ENCODE measurements at places on chromosomes 6 and 20.
A peak's percentile ranks its signal among the peaks of the same experiment; 100 is the strongest.

- no peak for DNase-seq
Measured at GRCh38 chr20:1827974-1828785, 67.0 kb upstream of the SIRPA start.

- no peak for DNase-seq
Measured at GRCh38 chr6:91476000-91476399, 889.1 kb upstream of the MAP3K7 start.

- no peak for DNase-seq
Measured at GRCh38 chr20:35030136-35030535, 62.5 kb downstream of the TRPC4AP start.

- DNase-seq: no peak
Measured at GRCh38 chr20:59912609-59913008, 20.8 kb downstream of the SYCP2 start.

DNA sequence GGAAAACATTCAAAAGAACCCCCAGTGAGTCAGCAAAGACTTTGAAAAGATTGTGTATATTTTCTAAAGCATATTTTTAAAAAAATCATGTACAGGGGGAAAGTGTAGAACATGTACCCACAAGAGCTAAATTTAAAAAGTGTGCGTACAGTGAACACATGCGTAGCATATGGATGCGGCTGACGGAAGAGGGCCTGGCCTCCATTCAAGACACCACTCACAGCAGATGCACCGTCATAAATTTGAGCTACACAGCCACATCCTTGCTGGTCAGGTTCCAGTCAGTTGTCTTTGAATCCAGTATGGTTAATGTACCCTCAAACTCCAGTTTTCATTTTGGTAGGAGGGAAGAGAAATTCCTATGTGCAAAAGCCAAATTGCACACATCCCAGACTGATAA, 54.3 kb upstream of the SPACA1 start:
- DNase-seq: no peak

GRCh38 chr20:58997141-58997770, 9.8 kb downstream of the CTSZ start:
- no peak for DNase-seq

DNA sequence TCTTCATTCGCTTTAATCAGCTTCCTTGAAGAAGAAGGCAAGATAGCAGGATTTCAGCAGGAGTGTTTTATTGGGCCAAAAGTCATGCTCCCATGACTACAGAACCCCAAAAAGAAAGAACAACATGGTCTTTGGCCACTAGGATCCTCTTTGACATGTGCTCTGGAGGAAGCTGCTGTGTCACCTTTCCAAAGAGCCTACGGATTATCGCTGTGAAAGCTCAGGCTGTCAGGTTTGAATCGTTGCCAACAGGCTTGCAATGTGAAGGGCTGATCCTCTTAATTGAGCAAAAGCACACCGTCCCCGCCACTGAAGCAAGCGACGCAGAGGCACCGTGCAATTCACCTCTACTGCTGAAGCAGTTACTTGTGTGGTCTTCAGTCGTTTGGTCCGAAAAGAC, 29.0 kb downstream of the MYLIP start:
- DNase-seq: peak; percentile 91

DNA sequence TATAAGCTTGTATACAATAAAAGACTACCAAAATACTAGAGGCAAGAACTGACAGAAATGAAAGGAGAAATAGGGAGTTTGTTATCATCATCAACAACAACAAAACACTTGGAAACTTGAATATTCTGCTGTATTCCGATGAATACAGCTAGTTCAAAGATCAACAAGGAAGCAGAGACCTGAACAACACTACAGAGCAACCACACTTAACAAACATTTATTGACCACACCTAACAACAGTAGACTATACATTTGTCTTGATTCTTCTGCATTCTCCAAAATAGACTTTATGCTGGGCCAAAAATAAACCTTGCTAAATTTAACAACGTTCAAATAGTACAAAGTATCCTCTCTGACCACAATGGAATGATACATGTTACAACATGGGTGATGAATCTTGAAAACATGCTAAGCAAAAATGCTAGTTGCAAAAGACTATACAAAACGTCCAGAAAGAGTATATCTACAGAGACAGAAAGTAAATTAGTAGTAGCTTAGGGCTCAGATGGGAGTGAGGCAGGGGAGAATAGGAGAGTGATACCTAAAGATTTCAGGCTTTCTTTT, 39.1 kb upstream of the PAK5 start:
- no peak for DNase-seq

DNA sequence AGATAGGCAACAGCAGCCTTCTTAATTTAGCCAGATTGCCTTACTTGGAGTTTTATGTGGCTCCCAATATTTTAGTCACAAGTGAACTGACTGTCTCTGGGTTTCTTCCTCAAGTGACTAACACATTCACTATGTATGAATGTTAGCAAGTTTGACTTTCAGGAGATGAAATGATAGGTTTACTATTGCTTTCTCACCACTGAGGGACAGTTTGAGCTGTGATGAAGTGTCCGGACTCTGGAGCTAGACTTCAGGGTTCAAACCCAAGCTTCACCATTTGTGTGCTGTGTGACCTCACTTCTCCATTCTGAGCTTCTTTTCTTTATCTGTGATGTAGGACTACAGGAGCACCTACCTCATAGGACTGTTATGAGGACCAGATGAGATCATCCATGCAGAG, 8.2 kb downstream of the DHX35 start:
- no peak for DNase-seq

DNA sequence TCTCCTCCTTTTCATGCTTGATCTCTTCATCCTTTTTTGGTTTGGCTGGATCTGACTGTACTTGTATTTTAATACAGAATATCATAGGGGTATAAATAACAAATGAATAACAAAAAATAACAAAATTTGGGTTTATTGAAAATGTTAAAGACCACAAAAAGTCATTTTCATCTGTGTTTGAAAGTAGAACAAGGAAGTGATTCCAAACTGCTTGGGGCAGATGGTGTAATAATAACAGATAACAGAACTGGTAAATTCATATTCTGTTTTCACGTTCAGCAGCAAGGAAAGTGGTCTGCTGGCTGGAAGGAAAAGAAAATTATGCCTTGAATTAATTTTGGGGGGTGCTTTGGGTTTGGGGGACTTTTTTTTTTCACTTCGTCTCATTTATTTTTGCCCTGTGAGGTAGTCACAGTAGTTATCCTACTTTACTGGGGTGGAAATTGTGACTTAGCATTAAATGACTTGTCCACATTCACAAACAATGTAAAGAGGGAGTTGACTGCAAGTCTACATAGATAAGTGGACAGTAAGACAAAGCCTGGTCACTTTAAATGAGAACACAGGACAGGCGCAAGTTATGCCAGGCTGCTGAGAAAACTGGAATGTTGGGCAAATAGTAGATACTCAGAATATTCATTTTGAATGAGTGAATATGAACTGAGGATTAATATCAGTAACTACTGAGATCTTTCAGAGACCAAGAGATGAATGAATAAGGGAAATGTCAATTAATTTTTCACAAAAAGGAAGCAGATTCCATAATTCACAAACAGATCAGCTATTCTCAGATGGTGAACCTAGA, 193.9 kb upstream of the CITED2 start:
- DNase-seq: no peak

DNA sequence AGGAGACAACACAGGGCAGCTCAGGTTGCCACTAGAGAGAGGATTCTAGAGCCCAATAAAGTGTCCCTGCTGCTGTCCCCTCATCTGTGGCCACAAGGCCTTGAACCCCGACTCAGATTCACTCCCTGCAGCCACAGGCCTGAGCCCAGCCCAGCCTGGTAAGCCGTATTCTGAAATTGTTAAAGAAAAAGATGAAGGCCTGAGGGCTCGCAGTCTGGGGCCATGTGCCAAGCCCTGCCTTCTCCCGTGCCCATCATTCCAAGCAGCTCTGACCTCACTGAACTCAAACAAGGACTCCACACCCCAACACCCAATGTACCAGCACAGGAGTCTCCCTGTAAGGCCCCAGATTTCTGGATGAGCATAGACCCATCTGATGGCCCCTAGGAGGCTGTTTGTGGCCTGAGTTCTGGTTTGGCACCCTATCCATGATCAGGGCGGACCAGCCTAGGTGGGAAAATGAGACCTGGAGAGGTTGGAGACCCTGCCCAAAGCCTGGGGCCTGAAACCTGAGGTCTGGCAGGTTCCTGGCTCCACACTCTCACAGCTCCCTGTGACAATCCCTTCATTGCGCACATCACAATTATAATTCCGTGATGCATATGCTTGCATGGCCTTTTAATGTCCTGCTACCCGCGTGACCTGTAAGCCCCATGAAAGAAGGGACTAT, 62.0 kb upstream of the TOP1 start:
- DNase-seq: no peak

DNA sequence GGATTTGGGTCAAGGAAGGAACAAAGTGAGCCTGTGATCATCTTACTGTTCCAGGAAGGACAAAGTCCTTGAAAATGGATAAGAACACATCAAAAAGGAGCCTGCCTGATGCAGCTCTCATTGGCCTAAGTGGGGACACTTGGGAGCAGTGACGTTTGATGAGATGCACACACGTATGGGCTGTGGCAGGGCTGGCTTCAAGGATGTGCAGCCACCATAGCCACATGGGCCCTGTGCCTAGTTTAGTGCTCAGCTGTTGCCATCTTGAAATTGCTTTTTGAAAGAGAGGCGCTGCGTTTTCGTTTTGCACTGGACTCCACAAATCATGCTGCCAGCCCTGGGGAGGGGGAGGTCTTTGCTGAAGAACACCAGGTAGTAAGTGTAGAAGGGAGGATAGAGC, 6.6 kb upstream of the NPEPL1 start:
- DNase-seq: no peak

DNA sequence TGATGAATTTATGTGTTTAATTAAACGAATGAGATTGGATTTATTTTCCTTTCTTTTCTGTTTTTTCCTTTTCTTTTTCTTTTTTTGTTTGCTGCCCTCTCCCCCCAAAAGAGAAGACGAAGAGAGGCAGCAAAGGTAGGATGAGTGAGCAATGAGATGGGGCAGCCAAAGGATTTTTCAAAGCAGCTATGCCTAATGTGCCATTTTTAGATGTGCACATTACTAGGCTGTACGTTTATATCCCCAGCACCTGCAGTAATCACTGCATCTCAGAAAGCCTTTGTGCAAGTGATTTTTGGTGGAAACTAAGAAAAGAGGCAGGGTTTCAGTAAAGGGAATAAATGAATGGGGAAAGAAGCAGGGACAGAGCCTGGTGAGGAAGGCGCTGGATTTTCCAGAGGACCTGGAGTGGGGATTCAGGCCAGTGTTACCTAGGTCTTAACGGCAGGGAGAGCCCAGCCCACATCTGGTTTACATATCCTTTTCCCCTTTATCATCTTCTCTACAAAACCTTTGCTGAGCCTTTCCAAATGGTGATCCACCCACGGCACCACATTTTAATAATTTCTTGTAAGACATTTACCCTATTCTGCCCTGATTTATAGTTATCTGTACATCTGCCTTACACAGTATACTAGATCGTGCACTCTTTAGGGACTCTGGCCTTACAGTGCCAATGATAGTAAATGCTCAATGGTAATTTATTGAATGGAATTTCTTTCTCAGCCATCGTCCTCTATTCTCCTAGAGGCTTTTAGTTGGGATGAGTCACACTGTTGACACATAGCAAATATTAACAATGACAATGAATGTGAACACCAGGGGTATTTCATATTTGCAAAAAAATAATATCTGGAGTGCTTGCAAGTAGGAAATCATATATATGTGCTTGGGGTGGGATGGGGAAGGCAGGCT, 38.3 kb upstream of the ATXN1 start:
- no peak for DNase-seq

- no peak for DNase-seq
Measured at GRCh38 chr6:68738039-68738438, 103.0 kb downstream of the ADGRB3 start.

DNA sequence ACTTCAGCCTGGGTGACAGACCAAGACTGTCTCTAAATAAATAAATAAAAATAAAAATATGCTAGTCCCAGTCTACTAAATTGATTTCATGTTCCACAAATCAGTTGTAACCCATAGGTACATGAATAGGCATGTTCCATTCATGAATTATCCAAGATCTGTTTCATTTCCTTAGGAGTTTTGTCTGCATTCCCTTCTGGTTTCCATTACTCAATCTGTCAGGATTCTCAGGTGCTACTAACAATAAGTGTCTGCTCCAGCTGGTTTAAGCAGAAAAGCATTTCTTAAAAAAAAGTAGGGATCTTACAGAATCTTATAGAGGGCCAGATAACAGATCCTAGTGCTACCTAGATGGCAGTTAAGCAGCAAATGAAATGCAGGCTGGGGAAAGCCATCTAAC, 15.6 kb upstream of the PKIG start:
- DNase-seq: no peak

GRCh38 chr6:164227952-164228522, 813.5 kb downstream of the QKI start:
- DNase-seq: no peak

- no peak for DNase-seq
Measured at GRCh38 chr6:19979059-19979458, 141.9 kb downstream of the ID4 start.

- DNase-seq: no peak
Measured at GRCh38 chr20:48467622-48468021, 360.2 kb downstream of the PREX1 start.

GRCh38 chr20:62944746-62945145, 6.8 kb downstream of the GID8 start:
- DNase-seq: no peak

- peak; percentile 92 for DNase-seq
Measured at GRCh38 chr6:107820338-107821261, 3.5 kb downstream of the SCML4 start.

GRCh38 chr6:100175814-100176310, 181.8 kb upstream of the MCHR2 start:
- DNase-seq: no peak

GRCh38 chr6:154139892-154140291, 100.9 kb downstream of the OPRM1 start:
- no peak for DNase-seq

DNA sequence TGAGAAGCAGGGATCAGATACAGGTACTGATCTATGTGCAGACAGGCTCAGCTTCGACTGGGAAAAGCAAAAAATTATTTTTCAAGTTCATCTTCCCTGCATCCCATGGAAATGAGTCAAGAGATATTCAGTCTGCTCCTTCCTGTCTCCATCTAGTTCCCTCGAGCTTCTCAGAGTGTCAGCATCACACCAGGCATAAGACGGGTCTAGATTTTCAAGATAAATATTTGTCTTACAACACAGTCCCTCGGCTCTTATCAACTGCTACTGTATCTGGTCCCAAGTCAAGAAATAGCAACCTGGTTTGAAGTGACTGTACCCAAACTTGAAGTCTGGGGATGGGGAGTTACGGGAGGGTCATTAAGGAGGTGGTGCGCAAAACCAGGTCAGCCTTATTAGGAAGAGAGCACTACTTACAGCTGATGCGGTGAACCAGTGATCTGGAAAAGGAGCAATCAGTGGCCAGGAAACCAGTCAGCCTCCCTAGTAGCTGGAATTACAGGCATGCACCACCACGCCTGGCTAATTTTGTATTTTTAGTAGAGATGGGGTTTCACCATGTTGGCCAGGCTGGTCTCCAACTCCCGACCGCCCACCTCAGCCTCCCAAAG, 29.7 kb downstream of the ZMYND8 start:
- DNase-seq: no peak

- no peak for DNase-seq
Measured at GRCh38 chr6:45650524-45651135, 272.9 kb upstream of the SUPT3H start.

- no peak for DNase-seq
Measured at GRCh38 chr6:1497761-1498105, 108.4 kb downstream of the FOXF2 start.

- DNase-seq: no peak
Measured at GRCh38 chr6:27514906-27515495, 42.1 kb upstream of the ZNF184 start.
